ENCODE measurements at places on chromosomes 1 and 21. TPM values are rescaled to one million over a fixed set of nuclear protein-coding genes. Genes with fewer than 3 reads are reported as not detected.

GRCh38 chr1:95229037-95229436 is 5.0 kb upstream of the RWDD3 start:
- DNase-seq, result no peak

GRCh38 chr1:230542681-230543080 is 99.6 kb upstream of the COG2 start:
- no peak for DNase-seq

- DNase-seq, result no peak
These were observed 12.6 kb downstream of the CD2 start for GRCh38 chr1:116766616-116767469.

DNA sequence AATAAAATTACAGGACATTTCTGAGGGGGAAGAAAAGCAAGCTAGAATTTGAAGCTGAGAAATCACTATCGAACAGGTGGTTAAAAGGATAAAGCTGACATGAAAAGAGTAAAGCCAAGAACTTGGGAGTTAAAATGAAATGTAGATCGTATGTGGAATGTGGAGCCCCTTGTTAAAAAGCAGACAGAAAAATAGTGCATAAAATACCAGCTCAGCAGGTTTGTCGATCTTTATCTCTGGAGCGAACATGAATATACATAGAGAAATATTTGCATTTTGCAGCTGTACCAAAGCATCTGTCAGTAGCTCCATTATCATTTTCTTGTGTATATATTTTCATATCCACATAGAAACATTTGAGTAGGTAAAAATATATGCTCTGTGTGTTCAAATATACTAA is 73.6 kb upstream of the CDC42BPA start:
- no peak for DNase-seq

DNA sequence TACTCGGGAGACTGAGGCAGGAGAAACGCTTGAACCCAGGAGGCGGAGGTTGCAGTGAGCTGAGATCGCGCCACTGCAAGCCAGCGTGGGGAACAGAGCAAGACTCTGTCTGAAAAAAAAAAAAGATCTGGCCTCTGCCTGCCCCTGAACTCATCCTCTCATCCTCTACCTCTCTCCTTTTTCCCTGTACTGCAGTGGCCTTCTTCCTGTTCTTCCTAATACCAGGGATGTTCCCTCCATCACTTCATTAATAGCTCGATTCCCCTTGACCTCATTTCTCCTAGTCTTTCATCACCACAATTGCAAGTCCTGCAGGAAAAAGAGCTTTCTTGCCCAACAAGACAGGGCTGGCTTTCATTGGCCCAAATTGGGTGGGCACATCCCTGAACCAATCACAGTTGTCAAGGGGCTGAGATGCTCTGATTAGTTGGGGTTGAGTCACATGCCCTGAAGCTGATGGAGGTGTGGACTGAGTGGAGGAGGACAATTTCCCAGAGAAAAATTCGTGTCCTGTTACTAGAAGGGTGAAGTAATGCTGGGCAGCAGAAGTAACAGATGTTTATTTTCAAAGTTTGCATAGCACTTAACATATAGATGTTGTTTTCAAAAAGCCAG is 86.8 kb upstream of the PUM1 start:
- DNase-seq, result no peak

- DNase-seq, result no peak
These were observed 20.1 kb downstream of the SIM2 start for GRCh38 chr21:36718951-36719501.

GRCh38 chr1:172167796-172168596 is 252.5 kb upstream of the C1orf105 start:
- DNase-seq, result no peak

GRCh38 chr1:32744071-32744425 is 41.5 kb upstream of the SYNC start:
- DNase-seq, result no peak

- DNase-seq, result no peak
These were observed 69.2 kb downstream of the FASLG start for GRCh38 chr1:172727956-172728603.

- no peak for DNase-seq
These were observed 15.9 kb downstream of the CLDN8 start for GRCh38 chr21:30200000-30200399.

- DNase-seq, result no peak
These were observed 53.3 kb downstream of the MRPS6 start for GRCh38 chr21:34126691-34127090.

GRCh38 chr1:6418668-6419396 is 887 bp downstream of the HES2 start:
- no peak for DNase-seq

- no peak for DNase-seq
These were observed 407.2 kb downstream of the HLX start for GRCh38 chr1:221286399-221286798.

DNA sequence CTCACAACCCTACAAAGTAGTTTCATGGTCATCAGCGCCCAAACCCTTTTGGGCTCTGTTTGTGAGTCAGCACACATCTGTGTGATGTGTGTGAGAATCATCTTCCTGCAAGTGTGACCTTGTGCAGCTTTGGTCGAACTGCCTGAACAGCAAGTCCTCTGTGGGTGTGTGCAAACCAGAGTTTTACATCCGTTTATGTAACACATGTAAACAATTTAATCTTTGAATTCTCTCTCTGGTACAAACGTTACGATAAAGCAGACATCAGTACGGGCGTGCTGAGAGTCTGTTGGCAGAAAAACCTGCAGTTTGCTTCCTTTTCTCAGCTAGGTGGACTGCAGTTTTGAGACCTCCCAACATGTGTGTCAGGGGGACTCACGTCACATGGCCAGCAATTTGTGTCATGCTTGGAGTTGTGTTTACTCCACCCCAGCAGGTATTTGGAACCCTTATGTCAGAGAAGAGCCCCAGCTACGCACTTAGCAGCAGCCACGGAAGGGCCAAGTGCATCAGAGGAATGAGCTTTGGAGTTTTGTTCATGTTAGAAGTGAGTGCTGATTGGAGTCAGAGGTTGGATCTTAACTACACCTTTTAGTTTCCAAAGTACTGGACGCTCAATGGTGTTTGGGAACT is 230.8 kb downstream of the PAPPA2 start:
- no peak for DNase-seq

DNA sequence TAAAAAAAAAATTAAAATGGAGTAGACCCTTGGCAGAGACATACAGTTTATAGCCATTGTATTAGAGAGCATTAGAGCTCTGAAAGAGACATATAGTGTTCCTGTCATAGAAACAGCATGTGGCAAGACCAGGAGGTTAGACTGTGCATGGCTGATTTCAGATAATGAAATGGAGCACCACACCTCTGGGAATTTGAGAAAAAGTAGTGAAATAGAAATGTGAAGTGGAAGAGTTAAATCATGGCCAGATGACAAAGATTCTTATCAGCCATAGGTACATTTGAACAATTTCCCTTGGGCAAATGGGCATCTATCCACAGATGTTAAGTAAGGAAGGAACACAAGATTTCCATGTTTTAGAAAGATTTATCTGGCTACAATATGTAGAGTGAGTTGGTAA is 1083.1 kb downstream of the PLA2G4A start:
- DNase-seq, result no peak

GRCh38 chr1:234655328-234656069 is 45.5 kb upstream of the IRF2BP2 start:
- DNase-seq, result no peak

- no peak for DNase-seq
These were observed 103.8 kb downstream of the EPHB2 start for GRCh38 chr1:22814176-22815042.

CD1B gene
- not detected for total RNA-seq

LEMD1 gene
- total RNA-seq, result not detected

LCK gene
- 6.2 TPM for total RNA-seq

TMEM82 gene
- total RNA-seq, result not detected

F5 gene
- 1.4 TPM for total RNA-seq

S100A8 gene
- 402 TPM for total RNA-seq

TCHHL1 gene
- not detected for total RNA-seq

CLEC20A gene
- total RNA-seq, result not detected

ATXN7L2 gene
- total RNA-seq, result 5.2 TPM

CCDC18 gene
- 10.8 TPM for total RNA-seq

EPHA10 gene
- total RNA-seq, result not detected

Measured in omental fat pad (tissue), 4 donors.